ENCODE measurements at places on chromosomes 16 and 17.

DNA sequence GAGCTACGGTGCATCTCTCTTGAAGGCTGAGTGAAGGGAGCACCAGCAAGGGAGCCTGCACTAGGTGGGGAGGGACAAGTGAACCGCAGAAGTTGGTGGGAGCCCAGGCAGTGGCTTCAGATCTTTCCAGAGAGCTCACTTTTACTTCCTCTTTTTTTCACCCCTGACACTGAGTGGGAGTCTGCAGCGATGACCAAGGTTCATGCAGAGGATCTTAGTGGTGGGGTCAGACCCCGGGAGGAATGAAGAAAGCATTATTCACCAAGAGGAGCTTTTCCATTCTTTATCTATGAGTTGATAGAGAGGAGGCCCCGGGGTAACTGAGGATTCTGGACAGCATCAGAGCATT is 3.0 kb upstream of the CCL2 start:
- DNase-seq = no peak

- DNase-seq = no peak
These were observed 7.4 kb downstream of the ADAD2 start for GRCh38 chr16:84198401-84198800.

DNA sequence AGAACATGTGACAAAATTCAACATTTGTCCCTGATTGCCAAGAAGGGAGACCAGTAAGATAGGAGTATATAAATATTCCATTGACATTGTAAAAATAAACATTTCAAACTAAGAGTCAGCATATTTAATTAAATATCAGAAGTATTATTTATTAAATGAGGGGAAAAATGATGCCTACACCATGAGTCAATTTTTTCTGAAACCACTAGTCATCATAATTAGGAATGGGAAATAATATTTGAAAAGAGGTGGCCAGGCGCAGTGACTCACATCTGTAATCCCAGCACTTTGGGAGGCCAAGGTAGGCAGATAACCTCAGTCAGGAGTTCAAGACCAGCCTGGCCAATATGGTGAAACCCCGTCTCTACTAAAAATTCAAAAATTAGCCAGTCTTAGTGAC is 2.1 kb downstream of the CMTM1 start:
- DNase-seq = no peak

DNA sequence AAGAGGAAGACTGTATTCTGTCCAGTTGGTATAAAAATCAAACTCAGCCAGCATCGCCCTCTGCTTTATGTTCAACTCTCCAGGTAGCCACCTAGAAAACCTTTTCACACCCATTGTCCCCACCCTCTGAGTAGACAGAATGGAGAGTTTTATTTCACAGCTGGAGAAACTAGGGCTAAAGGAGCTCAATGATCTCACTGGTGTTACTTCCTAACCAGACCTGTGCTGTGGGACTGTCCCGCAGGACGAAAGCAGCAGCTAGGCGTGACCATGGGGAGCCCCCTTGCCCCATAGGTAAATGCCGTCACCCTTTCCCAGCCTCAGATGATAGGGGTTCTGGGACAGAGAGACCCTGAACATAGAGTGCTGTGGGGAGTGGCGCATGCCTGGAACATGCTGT is 67.7 kb downstream of the CYLD start:
- DNase-seq = no peak

- DNase-seq = no peak
These were observed 43.6 kb upstream of the HAPSTR1 start for GRCh38 chr16:9047689-9048301.

- no peak for DNase-seq
These were observed 7.1 kb upstream of the TM4SF5 start for GRCh38 chr17:4764595-4764994.

DNA sequence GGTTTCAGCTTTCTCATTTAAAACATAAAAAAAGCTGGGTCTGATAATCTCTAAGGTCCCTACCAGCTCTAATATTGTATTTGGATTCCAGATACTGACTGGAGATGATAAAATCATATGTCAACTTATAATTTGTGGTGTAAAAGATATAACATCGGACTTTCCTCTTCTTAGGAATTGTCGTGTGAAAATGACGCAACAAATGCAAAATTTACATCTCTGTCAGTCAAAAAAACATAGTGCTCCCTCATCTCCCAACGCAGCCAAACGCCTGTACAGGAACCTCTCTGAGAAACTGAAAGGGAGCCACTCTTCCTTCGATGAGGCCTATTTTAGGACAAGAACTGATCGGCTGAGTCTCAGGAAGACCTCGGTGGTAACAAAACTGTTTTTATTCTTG is 197.3 kb downstream of the ANKFN1 start:
- DNase-seq = no peak

DNA sequence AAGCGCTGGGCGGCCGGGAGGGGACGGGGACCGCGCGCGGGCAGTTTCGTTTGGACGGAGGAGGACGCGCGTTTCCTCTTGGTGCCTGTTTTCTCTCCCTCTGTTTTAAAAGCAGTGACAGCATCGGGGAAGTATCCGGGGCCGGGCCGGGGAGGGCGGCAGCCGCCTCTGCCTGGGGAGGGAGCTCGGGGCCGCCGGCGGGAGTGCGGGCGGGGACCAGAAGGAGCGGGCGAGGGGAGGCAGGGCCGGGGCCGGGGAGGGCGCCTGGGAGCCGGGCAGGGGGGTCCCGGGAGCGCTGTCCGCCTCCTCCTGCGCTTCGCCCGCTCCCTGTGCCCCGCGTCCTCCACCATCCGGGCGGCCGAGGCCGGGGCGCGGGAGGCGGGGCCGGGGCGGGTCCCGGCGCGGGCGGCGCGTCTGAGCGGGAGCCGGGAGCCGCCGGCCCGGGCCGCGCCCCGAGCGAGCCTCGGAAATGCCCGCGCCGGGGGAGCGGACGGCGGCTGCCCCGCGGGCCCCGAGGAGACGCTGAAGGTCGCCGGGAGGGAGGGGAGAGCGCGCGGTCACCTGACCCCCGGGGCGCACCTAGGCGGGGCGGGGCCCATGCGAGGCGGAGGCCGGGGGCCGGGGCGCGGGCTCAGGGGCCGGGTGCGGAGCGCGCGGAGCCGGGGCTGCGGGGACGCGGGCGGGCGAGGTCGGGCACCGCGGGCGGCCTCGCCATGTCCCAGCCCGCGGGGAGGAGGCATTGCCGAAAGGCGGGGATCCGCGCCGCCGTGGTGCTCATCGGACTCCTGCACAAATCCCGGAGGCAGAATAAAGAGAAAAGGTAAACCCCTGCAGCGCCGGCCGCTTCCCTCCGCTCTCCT is 57.3 kb downstream of the RAP1GAP2 start:
- no peak for DNase-seq

GRCh38 chr16:47978491-47979163 is 177.2 kb downstream of the ABCC12 start:
- DNase-seq = no peak

GRCh38 chr17:28317966-28318758 is 838 bp upstream of the TMEM97 start:
- no peak for DNase-seq

DNA sequence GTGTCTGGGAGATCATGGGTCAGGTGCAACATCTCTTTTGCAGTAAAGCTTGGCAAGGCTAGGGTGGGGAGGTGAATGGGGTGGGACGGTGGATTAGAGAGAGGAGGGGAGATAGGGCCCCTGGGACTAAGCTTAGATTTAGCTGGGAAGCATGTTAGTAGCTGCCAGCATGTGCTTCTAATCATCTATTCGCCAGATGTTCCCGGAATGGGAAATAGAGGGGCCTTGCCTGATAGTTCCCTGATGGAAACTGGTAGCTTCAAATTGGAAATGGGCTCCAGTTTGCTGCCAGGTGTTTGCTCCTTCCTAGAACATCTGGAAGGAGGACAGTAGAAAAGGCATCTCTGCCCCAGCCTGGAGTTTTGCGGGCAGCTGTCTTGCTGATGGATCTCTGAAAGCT is 176.1 kb downstream of the CCDC182 start:
- DNase-seq = no peak

DNA sequence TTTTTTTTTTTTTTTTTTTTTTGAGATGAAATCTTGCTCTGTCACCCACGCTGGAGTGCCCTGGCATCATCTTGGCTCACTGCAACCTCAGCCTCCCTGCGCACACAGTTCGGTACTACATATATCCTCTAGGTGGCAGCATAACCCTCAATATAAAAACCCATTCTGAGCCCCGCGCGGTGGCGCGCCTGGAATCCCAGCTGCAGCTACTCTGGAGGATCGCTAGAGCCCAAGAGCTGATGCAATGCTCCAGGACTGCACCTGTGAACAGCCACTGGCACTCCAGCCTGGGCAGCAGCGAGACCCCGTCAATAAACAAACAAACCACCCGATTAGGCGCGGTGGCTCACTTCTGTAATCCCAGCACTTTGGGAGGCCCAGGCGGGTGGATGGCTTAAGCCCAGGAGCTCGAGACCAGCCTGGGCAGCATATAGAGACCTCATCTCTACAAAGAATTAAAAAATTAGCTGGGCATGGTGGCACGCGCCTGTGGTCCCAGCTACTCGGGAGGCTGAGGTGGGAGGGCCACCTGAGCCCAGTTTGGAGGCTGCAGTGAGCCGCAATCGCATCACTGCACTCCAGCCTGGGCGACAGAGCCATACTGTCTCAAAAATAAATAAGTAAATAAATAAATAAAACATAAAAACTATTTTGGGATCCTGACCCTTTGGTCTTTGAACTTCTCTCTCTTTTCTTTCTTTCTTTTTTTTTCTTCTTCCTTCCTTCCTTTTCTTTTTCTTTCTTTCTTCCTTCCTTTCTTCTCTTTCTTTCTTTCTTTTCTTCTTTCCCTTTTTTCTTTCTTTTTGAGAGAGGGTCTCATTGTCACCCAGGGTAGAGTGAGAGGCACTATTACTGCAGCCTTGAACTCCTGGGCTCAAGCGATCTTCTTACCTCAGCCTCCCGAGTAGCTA is 15.4 kb upstream of the AKAP10 start:
- peak; percentile 70 for DNase-seq

DNA sequence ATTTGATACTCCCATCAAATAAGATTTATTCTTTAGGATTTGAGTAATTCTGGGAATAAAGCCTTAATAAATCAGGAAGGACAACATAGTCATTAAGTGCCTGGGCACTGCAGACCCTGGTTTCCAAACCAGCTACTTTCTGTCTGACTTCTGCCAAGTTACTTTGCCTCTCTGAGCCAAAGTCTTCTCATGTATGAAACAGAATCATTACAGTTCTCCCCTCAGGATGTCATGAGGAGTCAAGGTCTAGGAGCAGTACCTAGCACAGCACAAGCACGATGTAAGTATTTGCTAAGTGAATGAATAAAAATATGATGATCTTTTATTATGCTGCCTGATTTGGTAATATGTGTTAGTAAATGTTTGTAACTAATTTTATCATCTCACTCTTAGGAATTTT is 30.4 kb upstream of the HEATR6 start:
- DNase-seq = no peak

GRCh38 chr17:5499476-5500231 is 13.3 kb downstream of the MIS12 start:
- DNase-seq = no peak

GRCh38 chr16:11235703-11235991 is 20.4 kb downstream of the SOCS1 start:
- no peak for DNase-seq

DNA sequence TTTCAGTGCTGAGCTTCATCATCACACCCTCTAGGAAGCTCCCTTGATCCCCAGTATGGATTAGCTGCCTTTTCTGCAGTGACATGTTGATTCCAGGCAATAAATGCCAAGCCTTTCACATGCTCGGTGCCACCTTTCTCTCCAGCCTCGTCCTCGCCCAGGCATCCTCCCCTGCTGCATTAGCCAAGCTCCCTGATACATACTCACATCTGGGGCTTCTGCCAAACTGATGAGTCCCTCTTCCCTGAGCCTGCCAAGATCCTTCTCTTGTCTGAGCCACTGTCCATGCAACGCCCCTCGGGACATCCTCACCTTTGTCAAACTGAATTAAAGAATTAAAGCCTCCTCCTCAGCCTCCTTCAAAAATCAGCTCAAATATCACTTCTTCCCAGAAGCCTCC is 538.5 kb upstream of the CDH11 start:
- DNase-seq = no peak

GRCh38 chr16:50254072-50254471 is 12.3 kb upstream of the ADCY7 start:
- DNase-seq = no peak

DNA sequence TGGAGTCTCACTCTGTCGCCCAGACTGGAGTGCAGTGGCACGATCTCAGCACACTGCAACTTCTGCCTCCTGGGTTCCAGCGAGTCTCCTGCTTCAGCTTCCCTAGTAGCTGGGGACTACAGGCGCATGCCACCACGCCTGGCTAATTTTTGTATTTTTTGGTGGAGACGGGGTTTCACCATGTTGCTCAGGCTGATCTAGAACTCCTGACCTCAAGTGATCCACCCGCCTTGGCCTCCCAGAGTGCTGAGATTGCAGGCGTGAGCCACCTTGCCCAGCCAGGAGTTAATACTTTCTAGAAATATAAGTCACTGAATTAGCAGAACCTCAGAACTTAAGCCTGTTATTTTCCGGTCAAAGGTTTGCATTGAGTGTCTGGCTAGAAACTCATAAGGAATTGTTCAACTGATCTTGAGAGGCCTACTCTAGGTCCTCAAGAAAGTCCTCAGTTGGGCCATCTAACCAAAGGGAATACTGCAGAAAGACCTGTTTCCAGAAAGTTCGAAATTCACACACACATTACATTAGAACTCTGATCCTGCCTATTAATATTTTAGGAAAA is 1.4 kb downstream of the TMEM220 start:
- no peak for DNase-seq

DNA sequence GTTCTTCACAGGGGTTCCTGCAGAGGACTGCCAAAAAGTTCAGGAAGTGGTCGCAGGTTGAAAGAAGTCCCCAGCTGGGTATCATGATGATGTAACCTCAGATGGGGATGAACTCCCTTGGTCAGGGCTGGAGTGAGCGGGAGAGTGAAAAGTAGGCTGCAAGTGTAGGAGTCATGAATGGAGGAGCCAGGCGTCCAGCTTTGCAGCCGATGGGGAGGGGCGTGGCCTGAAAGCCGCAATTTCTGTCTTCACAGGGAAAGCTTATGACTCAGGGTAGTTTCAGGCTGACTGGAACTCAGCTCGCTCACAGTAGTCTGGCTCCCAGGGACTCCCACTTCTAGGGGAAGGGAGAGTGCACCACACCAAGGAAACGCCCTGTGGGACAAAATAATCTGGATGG is 70.0 kb upstream of the HS3ST3A1 start:
- DNase-seq = no peak

- no peak for DNase-seq
These were observed 58.5 kb downstream of the MYH13 start for GRCh38 chr17:10314329-10314728.

DNA sequence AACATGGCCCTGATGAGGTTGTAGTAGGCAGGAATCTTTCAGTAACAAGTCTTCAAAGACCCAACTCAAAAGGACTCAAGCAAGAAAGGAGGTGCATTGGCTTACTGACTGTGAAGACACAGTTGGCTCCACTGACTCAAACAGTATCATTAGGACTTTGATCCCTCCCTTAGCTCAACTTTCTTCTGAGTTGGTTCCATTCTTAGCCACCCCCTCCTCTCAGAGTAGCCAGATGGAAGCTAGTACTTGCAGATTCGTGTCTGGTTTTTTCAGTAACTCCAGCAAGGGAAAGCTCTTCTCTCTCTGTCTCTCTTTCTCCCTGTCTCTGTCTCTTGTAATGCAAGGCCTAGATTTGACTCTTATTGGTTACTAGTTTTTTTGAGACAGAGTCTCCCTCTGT is 5.0 kb upstream of the MAPK3 start:
- no peak for DNase-seq

- no peak for DNase-seq
These were observed 24.3 kb upstream of the ZFPM1 start for GRCh38 chr16:88428616-88429386.
